Activated CD4-positive, alpha-beta T cell treated with anti-CD3 and anti-CD28 coated beads for 4 hours (primary cell): ENCODE measurements at places on chromosomes 7 and 10.

DNA sequence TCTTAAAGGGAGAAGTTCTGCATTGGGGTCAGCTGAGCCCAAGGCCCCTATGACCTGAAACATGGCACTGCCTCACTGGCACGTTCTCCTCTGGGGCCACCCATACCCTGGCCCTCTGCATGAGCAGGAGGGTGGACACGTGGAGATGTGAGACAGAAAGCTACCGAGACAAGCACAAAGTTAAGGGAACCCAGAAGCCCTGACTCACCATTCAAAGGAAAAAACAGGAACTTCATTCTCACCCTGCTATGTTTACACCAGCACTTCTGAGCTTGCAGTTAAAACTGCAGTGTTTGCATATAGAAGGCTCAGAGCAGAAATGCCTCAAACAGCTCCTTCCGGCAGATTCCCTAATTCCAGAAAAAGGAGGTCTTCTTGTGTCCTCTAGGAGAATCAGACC, 41.7 kb downstream of the DENND11 start:
- DNase-seq, result no peak

- DNase-seq, result no peak
These were observed 268.4 kb upstream of the NPVF start for GRCh38 chr7:25496476-25497368.

DNA sequence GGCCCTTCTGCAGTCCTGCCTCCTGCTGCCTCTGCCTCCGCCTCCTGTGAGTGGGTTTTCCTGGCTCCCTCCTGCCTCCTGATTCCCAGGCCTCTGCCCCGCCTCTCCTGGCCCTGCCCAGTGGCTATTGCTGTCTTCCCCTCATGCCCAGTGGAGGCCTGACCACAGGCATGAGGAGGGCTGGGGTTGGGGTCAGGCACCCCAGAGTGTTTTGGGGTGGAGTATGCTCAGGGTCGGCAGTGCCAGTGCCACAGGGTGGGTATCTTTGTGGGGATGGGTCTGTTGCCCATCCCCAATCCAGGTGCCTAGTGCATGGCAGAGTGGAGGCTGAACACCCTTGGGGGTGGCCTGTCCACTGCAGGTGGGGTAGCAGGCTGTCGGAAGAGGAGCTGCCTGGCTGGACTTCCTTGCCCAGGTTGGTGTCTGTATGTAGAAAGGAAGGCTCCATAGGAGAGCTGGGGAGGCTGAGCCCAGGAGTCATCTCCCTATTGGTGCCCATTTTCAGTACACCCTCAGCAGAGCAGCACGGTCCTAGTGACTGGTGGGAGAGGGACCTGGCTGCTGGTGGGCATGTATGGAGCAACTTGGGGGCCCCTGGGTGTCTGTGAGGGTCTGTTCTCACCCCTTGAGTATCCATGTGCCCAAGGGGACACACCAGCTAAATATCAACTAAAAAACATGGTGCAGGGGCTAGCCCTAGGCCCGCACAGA, 62.2 kb downstream of the ARHGAP22 start:
- DNase-seq, result no peak

DNA sequence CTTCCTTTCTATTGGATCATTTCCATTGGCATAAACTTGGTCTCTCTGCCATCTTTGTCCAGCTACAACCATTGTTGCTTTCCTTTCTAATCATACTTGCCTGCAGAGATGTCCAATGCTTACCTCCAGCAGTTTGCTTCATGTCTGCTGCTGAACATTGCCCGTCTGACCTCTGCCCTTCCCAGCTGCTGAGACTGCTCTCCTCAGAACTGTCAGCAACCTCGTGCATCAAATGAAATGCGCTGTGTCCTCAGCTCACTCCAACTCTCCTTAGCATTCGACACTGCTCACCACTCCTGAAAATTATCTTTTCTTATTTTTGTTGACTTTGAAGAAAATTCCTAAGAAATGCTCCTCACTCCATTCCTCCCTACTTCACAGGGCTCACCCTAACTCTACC, 5.0 kb downstream of the FAM170B start:
- DNase-seq, result no peak

DNA sequence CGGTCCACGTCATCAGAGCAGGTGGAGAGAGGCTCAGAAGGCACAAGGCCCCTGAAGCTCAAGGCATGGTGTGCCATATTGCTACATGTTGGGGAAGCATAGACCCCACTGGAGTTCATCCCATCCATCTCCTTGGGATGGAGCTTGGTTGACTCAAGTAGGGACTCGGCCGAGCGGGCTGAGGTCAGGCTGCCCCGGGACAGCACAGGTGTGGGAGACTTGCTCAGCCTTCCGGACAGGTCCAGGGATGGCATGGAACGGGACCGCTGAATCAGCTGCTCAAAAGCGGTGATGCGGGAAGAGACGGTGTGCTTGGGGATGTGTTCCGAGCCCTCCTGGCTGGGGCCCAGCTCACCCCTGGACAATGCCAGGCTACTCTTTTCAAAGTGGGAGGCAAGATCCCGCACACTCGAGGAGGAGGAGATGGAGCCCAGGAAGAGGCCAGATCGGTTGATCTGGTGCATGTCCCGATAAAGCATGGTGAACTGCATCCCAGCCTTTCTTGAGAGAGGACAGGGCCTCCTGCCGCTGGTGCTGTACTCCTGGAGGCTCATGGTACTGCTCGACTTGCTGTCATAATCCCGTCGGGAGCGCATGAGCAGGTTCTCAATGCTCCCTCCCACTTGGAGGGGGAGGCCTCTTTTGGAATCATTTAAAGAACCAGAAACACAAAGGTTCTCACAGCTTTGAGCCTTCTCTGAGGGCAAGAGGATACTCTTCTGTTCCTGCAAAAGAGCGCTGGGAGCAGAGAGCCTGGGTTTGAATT, 65.6 kb upstream of the PDLIM1 start:
- no peak for DNase-seq
